ENCODE measurements at places on chromosomes 12 and 14.

GRCh38 chr12:47736216-47736615 lies 10.9 kb upstream of the ENDOU start:
- DNase-seq = no peak

GRCh38 chr14:44370727-44371126 lies 136.4 kb downstream of the FSCB start:
- DNase-seq = no peak

DNA sequence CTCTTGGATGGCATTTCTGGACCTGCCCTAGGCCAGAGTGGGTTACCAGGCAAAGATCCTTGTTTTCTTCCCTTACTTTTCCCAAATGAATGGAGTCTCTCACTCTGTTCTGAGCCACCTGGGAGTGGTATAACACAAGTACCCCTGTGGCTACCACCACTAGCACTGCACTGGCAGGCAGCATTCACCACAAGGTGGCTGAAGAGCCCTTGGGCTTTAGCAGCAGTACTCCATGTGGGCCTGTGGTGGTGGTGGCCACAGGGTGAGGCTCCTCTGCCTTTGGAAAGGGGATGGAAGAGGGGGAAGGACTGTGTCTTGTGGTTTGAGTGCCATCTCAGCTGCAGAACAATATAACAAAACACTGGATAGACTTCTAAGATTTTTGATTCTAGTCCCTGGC lies 38.1 kb upstream of the LMNTD1 start:
- no peak for DNase-seq

DNA sequence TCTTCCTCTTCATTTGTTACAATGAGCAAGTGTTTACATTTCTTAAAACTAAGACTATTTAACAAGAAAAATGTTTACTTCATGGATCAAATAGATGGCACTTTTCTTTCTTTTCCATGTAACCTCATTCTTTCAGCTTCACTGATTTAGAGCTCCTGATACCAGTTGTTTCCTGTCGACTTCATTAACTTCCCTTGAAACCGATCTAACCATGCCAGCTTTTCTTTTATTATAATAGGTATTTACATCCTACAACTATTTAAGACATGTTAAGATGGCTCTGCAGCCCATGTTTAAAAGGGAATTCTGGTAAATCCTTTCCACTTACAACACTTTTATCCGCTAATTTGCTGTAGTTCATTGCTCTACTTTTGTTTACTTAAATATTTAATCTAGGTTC lies 107.3 kb upstream of the DCN start:
- DNase-seq = no peak

DNA sequence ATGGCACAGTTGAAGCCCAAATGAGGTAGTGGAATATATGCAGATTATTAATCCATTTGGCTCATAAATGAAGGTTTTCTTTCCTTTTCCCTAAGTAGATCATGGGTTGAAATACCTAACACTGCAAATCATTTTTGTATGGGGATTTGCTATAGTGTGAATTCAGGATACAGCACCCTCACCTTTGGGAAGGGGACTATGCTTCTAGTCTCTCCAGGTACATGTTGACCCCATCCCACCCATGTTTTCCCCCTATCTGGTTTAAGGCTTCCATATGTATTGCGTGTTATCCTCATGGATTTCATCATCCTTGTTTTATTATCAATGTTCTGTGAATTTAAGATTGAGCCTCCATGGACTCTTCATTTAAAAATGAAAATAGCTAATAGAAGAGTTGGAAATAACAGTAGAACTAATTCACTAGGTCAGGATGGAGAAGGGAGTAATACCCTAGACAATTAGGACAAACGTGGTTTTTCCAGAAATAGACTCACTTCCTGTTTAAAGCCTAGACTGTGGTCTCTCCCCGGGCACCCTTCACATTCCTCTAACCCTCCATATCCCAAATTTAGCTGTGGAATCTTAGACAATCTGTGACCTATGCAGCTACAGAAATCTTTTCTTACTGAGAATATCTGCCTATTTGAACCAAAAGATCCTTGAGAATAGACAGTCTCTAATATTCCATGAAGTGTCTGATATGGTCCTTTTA lies 56.5 kb downstream of the DAD1 start:
- DNase-seq = no peak

- DNase-seq = no peak
Observed at GRCh38 chr14:53350429-53350828, 197.3 kb upstream of the DDHD1 start.

DNA sequence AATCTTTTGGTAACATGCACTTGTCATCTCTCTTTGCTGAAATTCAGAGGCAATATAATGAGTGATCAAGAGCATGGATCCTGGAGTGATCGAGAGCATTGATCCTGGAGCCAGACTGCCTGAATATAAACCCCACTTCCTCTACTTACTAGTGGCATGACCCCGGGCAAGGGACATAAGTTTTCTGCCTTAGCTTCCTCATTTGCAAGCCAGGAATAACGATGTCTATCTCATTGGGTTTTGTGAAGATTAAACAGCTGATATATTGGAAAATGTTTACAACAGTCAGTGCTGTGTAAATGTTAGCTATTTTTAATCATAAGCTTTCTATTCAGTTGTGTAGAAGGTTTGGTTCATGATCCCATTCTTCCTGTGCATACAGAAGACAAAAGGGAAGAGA lies 2.4 kb upstream of the CSRNP2 start:
- DNase-seq = no peak

DNA sequence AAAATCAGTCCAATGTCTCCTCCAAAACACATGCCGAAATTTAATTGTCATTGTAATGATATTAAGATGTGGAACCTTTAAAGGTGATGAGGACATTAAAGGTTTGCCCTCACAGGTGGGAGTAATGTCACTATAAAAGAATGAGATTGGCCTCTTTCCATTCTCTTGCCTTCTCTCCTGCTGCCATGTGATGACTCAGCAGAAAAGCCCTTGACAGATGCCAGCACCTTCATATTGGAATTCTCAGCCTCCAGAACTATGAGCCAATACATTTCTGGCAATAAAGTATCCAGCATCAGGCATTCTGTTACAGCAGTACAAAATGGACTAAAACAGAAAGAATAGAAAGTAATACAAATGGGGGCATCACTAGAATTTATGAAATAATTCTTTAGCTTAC lies 609.7 kb downstream of the SLC16A7 start:
- no peak for DNase-seq
